Fibroblast of skin of back (primary cell): ENCODE measurements at places on chromosomes 1 and 21.

GRCh38 chr1:207868251-207868773, 42.6 kb downstream of the CD34 start:
- no peak for DNase-seq

DNA sequence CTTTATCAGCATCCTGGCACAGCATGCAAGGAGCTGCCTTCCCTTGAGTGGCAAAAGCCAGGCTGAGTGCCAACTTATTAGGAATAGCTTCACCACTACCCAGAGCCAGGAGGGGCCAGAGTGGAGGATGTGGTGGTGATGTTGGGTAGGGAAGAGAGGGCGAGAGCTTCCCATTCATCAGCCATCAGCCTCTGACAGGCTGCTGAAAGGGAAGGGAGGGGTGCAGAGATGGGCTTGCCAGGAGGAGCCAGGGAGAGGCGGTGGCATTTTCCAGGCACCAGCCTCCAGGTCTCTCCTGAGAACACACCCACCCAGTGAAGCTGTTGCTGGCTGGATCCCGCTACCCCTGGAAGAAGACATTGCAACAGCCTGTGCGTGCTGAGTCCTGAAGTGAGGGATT, 168.5 kb downstream of the ACTL8 start:
- DNase-seq: no peak

DNA sequence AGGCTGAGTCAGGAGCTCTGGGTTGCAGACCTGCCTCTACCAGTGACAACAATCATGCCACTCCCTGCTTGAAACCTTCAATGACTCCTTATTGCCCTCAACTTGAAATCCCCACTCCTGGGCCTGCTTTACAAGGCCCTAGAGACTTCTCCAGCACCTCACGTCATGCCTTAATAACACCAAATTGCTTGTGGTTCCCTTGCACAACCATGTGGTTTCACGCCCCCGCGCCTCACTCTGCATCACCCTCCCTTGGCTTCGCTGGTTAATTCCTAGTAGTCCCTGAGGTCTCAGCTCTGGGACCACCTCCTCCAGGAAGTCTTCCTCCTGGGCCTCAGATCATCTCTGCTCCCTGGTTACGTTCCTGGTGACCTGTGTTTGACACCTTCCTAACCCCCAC, 33.0 kb downstream of the EPHA2 start:
- peak; percentile 41 for DNase-seq

DNA sequence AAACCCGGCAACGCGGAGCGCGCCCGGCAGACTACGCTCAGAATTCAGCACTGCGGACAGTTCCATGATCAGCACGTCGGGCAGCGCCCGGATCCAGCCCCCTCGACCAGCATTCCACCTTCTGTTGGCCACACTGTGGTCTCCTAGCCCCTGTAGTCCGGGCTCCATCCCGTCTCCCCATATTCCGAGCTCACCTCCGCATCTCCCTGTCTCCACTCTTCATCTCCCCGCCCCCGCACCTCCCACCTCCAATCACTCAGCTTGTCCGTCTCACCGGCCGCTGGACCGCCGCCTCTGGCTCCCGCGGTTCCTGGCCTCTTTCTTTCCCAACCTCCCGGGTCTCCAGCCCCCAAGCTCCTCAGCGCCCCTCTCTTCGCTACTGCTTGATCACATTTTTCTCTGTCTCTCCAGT, 500 bp downstream of the EPHA10 start:
- DNase-seq: peak; percentile 53

- DNase-seq: no peak
Observed at GRCh38 chr1:35702508-35702907, 16.2 kb downstream of the C1orf216 start.

- no peak for DNase-seq
Observed at GRCh38 chr1:171122893-171123292, 32.2 kb downstream of the FMO3 start.

GRCh38 chr1:21687081-21687529, 17.9 kb upstream of the RAP1GAP start:
- DNase-seq: no peak

- no peak for DNase-seq
Observed at GRCh38 chr1:245179706-245180105, 24.9 kb downstream of the KIF26B start.

DNA sequence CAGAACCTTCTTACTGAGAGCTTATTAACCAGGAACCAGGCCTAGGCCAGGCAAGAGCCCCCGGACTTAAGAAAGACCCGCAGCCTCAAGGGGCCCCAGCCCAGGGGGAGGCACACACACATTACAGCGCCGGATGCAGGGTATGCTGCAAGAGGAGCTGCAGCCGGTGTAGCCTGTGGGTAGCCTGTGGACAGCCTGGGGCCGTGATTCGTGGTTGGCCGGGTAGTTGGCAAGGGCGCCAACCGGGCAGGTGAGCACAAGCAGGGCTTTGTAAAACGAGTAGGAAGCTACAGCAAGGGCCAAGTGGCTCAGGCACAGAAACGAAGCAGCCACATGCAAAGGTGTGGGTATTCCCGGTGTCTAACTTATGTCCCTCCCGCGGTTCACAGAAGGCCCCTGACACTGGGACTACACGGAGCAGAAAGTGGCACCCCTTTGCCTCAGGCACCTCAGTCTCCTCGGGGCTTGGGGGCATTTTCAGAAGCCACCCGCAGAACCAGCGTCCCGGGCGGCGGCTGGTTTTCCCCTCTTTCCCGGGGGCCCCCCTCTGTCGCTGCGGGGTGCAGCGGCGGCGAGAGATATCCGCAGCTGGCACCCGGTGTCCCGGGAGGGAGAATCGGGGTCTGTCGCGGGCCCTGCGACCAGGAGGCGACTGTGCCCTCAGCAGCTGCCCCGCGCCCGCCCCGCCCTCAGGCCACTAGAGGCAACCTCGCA, 40.8 kb downstream of the KIAA1614 start:
- DNase-seq: no peak

DNA sequence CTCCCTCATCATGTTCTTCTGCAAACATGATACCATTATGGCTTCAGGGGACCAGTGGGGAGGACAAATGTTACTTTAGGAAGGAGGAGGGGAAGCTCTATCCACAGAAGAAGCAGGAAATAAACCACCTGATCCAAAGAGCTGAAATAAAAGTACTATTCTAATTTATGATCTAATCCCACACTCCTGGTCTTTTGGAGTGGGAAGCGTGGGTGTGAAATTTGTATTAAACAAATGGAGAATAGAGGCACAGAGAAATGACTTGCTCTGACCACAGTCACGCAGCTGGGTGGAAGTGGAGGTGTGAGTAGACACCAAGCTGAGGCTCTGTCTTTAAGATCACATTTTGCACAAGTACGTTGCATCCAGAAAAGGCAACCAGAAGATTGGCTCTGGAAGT, 14.5 kb upstream of the STUM start:
- DNase-seq: no peak

- DNase-seq: no peak
Observed at GRCh38 chr1:155940993-155941844, at the start of gene RXFP4. Gene RXFP4, plus strand, starts transcription at chr1:155941638. Its CDS starts 72 bp downstream, at chr1:155941710.

GRCh38 chr1:69455718-69456117, 112.0 kb upstream of the LRRC7 start:
- DNase-seq: no peak

DNA sequence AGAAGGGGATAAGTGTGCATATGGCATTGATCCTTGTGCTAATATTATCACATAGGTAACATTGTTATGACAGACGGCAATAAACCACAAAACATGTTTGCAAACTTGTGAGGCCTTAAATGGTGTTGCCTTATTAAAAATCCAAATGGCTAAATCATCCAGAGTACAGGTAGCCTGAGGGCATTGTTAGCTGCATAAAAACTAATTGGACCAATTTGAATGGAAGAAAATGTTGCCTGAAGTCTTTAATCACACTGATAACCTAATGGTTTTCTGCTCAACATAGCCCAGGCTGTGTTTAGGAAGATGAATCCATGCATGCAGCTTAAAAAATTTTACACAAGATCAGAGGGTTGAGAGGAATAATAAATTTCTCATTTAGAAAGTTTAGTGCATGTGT, 19.4 kb upstream of the LRRC53 start:
- no peak for DNase-seq

DNA sequence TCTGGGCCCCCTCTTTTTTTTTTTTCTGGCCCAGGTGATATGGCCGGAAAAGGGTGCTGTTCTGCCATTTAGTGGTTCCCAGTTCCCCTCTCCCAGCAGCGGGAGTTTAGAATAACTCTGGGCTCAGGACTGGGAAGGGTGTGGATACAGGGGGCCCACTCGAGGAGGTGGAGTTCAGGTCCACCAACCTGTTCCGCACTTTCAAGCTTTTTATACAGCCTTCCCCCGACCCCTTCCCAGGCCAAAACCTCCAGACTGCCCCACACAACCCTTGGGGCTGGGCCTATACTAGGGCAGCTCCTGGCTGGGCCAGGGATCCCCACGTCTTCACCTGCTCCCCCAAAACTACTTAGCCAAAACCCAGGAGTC, 402 bp downstream of the PLEKHG5 start:
- DNase-seq: no peak

GRCh38 chr1:33762109-33762830, 101.6 kb upstream of the HMGB4 start:
- DNase-seq: peak; percentile 85

DNA sequence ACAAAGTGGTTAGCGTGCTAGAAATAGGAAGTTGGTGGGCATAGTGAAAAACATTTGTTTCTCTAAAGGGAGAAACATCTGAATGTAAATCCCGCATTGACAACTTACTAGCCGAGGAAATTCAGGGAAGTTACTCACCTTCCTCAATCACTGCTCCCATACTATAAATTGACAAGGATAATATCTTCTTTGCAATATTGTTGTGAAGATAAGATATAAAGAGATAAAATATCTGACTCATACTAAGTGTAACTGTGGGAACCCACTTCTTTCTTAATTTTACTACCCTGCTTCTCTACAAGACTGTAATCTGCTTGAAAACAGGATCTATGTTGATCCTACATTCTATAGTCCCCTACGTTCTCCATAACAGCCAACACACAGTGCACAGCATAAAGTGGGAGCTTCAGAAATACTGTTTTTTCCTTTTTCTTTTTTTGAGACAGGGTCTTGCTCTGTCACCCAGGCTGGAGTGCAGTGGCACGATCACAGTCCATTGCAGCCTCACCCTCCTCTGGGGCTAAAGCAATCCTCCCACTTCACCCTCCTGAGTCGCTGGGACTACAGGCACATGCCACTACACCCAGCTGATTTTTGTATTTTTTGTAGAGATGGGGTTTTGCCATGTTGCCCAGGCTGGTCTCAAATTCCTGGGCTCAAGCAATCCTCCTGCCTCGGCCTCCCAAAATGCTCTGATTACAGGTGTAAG, 57.4 kb upstream of the C1orf21 start:
- DNase-seq: no peak

DNA sequence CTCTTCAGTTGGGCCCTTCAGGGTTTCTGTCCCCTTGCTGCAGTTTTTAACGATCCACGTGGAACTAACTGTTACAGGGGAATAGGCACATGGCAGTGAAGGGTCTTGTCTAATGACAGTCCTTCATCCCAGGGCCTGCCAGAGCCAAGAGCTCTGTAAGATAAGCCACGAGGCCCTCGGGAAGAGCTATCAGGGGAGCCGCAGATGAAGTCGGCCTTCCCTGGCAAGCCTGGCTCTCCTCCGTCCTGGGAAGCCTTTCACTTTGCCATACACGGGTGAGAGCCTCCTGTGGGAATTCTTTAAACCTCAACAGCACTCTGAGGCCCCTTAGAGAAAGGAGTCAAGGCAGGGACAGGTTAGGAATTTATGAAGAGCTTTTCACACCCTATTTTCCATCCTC, 29.0 kb downstream of the ACP6 start:
- no peak for DNase-seq

DNA sequence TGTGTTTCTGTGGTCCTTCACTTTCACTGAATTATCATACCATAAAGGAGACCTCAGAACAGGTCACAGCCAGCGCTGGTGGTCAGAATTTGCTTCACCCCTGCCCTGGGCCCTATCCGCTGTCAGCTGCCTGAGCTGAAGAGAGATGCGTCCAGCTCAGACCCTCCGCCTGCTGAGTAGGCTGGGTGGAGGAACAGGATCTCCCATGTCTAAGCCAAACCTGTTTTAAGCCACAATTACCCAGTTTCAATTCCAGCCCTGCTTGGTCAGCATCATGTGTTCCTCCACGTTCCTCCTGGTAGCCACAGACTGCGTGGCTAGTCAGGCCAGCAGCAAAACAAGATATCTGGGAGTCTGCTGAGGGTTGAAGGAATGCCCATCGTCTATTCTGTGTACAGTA, 13.5 kb upstream of the BGLAP start:
- DNase-seq: no peak

GRCh38 chr1:30726773-30727684, 3.6 kb upstream of the MATN1 start:
- DNase-seq: no peak

DNA sequence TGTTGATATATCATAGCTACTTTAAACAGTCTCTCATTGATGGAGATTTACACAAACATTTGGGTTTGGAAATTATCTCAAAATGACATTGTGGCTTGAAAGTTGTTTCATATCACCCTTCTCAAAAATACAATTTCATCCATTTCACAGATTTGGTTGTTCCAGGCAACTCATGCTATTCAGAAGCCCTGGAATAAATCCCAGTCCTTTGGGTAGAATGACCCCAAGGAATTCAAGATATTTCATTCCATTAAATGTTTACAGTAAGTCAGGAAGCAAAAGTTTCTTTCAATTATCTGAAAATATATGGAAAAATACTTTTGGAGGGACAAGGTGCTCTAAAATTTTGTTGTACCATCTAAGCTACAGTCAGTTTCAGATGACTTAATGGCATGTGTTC, 27.1 kb downstream of the MPZL1 start:
- peak; percentile 55 for DNase-seq

GRCh38 chr1:174797398-174797797, 202.3 kb upstream of the CACYBP start:
- no peak for DNase-seq

DNA sequence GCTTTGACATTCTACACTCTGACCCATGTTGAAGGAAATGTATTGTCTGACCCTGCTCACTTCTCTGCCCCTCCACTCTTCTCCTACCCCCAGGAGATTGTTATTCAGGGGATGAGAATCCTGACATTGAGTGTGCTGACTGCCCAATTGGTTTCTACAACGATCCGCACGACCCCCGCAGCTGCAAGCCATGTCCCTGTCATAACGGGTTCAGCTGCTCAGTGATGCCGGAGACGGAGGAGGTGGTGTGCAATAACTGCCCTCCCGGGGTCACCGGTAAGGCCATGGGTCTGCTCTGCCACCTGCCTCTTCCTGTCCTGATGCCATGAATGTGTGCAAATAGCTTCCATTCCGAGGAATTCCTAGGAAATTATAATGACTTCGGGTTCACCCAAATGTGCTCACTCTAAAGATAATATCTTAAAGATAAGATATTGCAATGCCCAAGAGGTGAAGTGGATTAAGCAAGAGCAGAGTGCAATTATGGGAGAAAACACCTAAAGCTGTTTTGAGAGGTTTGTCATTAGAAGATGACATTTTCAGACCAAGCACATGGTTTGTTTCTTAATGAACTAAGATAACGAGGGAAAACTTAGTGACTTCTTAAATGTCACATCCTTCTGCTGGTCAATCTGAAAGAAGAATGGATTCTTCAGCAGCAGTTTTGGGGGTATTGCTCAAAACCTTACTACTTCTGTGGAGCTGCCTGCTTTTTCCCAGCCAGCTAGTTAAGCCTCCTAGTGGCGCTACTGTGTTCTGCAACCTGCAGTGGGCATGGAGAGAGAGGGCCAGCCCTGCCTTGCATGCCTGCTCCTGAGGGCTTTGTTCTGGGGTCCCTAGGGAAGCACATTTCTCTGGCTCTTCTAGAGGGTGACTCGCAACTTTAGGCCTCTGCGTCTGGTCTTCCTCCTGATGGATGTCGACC, 41.6 kb downstream of the LAMC2 start:
- peak; percentile 64 for DNase-seq
